ENCODE measurements at places on chromosomes 2 and 18. TPM values are rescaled to one million over a fixed set of nuclear protein-coding genes. Genes with fewer than 3 reads are reported as not detected.

Gene EML6
- 0.48 TPM for total RNA-seq

Gene SERPINB4
- 10.8 TPM for total RNA-seq

Gene TMEM247
- total RNA-seq: not detected

Gene SERPINB7
- total RNA-seq: 53.0 TPM

Gene SPP2
- total RNA-seq: not detected

Gene IL1B
- 169 TPM for total RNA-seq

Gene CYP26B1
- total RNA-seq: 0.24 TPM

Gene DYNAP
- not detected for total RNA-seq

Gene MEP1B
- not detected for total RNA-seq
